Skeletal muscle cell (primary cell): ENCODE measurements at places on chromosomes 12 and 14.
A peak's percentile ranks its signal among the peaks of the same experiment; 100 is the strongest.

DNA sequence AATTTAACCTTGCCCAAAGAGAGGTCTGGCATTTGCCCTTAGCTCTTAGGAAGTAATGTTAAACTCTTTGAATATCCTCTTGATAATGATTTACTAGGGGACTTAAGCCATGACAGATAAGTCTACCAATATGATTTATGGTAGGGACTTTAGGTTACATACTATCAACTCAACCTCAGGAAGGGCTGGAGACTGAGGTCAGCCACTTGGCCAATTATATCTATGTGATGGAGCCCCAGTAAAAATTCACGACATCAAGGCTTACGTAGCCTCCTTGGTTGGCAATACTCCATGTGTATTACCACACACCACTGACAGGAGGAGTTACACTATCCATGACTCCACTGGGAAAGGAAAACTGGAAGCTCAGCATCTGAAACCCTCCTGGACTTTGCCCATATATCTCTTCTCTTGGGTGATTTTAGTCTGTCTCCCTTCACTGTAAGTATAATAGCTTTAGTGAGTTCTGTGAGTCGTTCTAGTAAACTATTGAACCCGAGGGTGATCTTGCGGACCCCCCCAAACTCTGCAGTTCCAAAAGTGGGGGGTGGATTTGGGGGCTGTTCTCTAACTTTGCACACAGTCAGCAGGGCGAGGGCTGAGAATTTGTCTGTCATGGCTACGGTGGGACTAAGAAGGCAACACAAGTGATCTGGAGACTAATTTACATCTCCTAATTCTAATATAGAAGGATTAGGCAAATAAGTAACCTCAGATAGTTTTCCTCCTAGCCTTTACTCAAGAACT lies 62.3 kb downstream of the R3HDM2 start:
- no peak for DNase-seq

GRCh38 chr14:22420598-22421186 lies 168.3 kb downstream of the DAD1 start:
- no peak for DNase-seq

GRCh38 chr14:99522457-99522891 lies 41.3 kb downstream of the CCNK start:
- DNase-seq, result no peak

DNA sequence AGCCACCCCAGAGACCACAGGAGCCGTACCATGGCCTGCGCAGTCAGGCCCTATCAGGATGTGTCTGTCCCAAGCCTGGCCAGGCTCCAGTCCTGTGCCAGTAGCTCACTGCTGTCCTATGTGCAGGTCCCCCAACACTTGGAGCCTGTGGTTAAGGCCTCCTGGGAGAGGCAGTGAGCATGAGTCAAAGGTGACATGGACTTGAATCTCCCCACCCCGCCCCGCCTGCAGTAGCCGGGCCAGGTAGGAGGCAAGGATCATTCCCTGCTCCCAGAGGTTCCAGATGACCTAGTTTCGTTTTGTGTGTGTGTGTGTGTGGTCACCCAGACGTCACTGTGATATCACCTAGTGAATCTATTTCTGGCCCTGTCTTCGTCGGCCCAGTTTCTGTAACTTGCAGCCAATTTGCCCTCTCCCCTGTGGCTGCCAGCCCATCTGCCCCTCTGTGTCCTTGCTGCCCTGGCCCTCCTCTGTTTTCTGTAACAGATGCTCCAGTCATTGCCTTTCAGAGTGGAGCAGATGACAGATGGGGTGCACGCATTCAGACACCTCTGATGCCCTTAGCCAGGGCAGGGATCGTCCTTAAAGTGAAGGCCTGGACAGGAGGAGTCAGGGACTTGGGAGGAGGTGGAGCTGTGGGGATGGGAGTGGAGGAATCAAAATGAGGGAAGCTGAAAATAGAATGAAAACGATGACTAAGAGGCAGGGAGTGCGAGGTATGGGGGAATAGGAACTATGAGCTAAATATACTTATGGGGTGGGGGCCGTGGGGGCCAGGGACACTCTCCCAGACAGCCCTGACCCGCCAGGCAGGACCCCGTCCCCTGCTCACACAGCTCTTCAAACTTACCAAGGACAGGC lies 37.4 kb downstream of the SLC6A12 start:
- no peak for DNase-seq

- DNase-seq, result no peak
Measured at GRCh38 chr12:83841620-83842019, 1071.0 kb downstream of the SLC6A15 start.

- no peak for DNase-seq
Measured at GRCh38 chr12:11171969-11172675, 1.1 kb downstream of the SMIM10L1 start.

GRCh38 chr14:67395876-67396189 lies 16.1 kb downstream of the PLEK2 start:
- no peak for DNase-seq

DNA sequence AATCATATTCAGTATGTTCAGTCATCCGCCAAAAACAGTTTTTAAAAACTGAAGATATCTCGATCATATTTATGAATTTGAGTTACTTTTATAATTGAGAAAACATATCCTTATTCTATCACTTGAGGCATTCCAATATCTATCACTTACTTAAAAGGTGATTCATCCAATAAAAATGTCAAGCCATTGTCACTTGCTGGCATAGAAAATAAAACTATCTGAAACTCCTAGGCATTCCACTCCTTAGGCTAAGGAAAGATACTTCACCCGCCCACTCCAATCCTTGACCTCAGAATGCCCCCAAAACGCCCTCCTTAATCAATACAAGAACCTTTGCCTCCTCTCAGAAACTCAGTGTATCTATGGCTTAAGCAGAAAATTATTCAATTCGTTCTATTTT lies 51.3 kb upstream of the AMIGO2 start:
- no peak for DNase-seq

DNA sequence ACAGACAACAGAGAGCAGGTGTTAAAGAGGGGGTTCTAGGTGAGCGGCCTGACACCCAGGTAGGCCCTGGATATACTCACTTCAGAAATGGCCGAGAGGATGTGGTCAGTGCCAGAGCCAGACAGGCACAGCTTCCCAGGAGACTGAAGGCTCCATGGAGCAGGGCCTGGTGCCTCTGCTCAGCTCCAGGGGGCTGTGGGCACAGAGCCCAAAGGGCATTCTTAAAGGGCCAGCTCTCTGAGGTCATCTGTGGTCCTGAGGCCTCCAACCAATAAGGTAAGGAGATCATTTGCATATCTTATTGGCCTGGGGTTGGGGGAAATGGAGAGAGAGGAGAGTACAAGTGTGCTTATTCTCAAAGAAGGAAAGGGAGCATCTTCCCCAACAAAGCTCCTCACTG lies 9.7 kb upstream of the PCK2 start:
- no peak for DNase-seq

GRCh38 chr14:71734076-71734475 lies 198.2 kb upstream of the RGS6 start:
- no peak for DNase-seq

DNA sequence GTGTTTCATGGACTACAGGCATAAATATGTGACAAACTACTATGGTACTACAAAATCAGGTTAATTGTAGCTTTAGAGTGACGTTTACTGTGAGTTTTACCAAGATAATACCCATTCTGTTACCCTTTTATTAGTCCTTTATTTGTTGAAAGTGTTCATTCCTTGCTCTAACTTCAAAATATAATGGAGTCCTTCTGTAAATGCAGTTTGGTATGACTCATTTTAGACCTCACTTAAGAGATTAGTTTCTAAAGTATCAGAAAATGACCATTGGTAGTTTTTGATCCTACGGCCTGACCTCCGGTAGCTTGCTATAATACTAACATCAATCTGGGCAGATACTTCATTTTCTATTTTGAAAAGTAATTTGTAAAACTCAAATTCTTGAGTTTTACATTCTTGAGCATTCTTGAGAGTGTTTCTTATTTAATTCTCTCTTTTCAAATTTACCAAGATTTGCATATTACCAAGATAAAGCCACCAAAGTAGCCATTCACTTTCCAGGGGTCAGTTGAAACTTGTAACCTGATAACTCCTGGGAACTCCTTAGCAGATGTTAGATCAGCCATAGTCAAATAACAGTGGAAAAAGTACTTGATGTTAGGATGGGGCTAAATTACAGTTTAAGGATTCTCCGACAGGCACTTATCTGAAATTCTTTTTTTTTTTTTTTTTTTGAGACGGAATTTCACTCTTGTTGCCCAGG lies 4.2 kb downstream of the HSPA2 start:
- DNase-seq, result no peak

- peak; percentile 22 for DNase-seq
Measured at GRCh38 chr14:83826838-83827237, 1703.1 kb upstream of the FLRT2 start.

- peak; percentile 38 for DNase-seq
Measured at GRCh38 chr14:79573486-79573885, 637.8 kb downstream of the DIO2 start.

- DNase-seq, result no peak
Measured at GRCh38 chr14:55789406-55789805, 209.4 kb downstream of the KTN1 start.

DNA sequence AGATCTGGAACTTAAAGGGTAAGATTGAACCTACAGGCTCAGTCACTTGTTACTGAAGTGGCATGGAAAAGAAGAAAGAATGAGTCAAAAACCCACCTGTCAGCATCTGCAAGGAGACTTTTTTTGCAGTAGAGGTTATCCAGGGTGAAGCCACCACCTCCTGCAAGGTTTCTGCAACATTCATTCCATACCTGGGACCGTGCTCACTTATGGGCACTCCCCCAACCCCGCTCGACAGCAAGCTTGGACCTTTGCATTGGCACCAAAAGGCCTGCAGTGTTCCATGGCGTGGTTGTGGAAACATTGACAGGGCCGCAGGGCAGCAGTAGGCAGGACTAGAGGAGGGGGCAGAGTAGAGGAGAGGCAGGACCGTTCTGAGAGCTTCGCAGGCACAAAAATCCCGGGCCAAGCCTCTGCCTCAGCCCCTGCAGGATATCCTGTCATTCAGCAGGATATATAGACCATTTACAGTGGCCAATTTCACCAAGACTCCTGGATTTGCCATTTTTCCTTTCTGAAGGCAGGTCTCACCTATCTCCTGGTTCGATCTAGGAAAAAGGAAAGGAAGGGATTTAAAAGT lies at the start of gene STAB2:
Gene STAB2, plus strand, starts transcription at position 483 of the 580 bp plus-strand sequence. CDS start 204 bp downstream, outside the sequence.
- no peak for DNase-seq

DNA sequence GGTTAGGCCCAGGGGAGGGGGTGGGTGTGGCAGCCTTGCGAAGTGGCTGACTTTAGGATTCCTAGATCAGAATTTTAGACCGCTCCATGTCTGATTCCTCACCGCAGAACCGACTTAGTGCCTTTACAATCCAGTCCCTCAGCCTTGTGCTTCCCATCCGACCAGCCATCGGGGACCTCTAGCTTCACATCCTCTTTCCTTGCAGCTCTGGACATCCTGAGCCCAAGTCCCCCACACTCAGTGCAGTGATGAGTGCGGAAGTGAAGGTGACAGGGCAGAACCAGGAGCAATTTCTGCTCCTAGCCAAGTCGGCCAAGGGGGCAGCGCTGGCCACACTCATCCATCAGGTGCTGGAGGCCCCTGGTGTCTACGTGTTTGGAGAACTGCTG lies 557 bp downstream of the COPS7A start:
- no peak for DNase-seq

DNA sequence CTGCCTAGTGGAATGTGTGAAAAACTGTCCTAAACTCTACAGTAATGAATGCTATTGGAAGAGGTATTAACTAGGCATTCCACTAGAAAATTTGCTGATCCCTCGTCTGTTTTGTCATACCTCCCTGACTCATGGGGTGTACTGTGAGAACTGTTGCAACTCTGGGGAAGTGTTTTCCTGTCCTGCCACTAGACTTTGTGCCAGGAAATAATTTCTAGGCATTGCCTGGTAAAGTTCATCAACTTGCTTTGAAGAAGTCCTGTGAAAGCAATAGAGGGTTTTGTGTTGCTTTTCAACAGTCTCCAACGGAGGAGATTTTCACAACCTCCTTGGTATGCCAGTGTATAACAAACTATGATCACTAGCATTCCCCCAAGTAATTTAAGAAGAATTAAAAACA lies 139.9 kb downstream of the AKAP6 start:
- peak; percentile 75 for DNase-seq

DNA sequence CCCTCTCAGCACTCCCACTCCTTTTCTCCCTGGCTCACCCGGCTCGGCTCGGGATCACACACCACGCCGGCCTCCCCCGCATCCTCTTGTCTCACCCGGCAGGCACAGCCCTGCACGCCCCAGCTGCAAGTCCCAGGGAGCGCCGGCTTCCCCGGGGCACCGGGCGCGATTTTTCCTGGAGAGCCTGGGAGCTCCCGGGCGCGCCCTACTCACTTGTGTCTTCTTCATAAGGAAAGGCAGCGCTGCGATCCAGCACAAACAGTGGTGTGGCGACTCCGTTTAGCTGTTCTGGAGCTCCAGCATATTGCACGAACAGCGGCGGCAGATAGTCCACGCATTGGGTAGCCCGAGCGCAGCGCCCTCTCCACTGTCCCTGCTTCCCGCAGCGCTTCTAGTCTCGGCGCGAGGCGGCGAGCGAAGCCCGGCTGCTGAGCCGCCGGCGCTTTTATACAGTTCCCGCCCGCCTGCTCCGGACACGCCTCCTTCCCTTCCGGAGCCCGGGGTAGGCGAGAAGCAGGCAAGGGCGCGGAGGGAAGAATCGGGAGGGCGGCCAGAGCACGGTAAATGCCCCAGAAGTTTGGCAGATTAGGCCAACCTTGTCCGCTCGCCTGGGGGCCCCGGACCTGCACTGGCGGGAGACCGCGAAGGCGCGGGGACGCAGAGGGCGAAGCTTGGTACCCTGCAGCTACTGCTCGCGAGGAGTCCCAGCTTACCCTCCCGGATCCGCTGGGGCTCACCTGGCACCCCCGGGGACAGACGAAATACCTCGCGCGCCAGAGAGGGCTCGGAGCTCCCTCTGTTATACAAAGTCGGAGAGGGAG lies at the start of gene KITLG:
Gene KITLG, minus strand, starts transcription at position 421 of the 821 bp plus-strand sequence. Its CDS starts 193 bp downstream, at position 228.
- peak; percentile 65 for DNase-seq

DNA sequence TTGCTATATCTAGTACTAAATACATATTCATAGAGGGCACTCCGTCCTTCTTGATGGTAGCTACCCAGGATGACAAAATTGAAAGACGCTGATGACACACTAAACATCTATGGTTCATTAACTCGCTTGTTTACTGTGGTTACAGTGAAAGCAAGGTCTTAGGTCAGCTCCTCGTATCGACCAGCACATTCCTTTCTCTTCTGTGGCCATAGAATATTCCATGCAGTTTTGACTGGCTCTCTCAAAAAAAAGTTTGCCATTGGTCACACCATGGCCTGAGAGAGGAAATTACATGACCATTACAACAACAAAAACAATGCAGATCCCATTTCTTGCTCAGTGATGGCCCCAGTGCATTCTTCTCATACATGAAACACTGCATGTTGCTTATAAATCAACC lies 411.4 kb upstream of the SOX5 start:
- DNase-seq, result no peak

- no peak for DNase-seq
Measured at GRCh38 chr12:15405606-15406005, 83.3 kb downstream of the PTPRO start.

DNA sequence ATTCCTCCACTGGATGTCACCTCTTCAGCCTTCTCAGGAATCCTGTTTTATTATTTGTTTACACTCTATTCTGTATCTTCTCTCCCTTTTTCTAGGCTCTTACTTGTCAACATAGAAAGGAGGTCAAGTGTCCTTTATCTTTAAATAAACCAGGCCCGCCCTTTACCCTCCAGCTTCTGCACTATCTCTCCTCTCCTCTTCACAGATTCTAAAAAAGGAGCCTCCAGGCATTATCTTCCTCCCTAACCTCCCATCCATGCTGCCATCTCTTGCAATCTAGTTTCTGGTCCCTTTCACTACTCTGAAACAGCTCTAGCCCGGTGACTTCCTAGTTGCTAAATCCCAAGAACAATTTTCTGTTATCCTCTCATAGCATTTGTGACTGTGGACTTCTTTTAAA lies 24.1 kb upstream of the ARID2 start:
- no peak for DNase-seq
